Naive B cell (primary cell): ENCODE measurements at places on chromosomes 16 and 17.
A peak's percentile ranks its signal among the peaks of the same experiment; 100 is the strongest.

- DNase-seq: no peak
These were observed 1.7 kb upstream of the THRA start for GRCh38 chr17:40060887-40061608.

DNA sequence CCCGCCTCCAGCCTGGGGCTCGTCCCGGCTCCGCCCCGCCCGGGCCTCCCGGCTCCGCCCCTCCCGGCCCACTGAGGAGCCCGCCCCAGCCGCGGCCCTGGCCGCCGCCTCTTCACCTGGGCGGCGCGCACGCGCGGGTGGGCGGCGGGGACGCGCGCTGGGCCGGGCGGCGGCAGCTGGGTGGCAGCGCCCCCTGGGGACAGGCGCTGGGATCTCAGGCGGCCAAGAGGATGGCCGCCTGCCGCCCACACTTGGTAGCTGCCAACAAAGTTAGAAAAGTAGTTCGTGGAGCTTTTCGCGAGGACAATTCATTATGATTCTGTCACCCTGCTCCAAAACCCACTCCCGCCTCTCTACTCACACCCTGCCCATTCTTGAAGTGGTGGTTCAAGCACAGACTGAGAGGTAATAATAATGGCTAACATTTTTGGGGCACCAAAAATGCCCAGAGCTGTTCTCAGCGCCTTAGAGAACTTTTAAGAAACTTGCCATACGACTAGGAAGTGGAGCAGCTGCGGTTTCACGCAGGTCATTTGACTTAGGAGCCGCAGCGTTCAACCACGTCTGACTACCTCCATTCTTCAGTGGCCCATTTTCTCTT lies 340 bp upstream of the MYO1D start:
- peak; percentile 95 for DNase-seq

- DNase-seq: no peak
These were observed 14.0 kb downstream of the SOX9 start for GRCh38 chr17:72134608-72135394.

DNA sequence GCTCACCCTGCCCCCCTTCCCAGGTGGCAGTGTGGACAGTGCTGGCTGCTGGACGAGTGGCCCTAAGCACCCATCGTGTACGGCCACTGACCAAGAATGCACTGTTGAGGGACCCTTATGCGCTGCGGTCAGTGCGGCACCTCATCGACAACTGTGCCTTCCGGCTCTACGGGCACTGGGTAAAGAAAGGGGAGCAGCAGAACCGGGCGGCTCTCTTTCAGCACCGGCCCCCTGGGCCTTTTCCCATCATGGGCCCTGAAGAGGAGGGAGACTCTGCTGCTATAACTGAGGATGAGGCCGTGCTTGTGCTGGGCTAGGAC lies 5.1 kb downstream of the CFAP119 start:
- DNase-seq: no peak

- no peak for DNase-seq
These were observed 4.3 kb downstream of the ABI3 start for GRCh38 chr17:49214676-49215360.

- no peak for DNase-seq
These were observed 112.9 kb downstream of the METRNL start for GRCh38 chr17:83192161-83192788.

DNA sequence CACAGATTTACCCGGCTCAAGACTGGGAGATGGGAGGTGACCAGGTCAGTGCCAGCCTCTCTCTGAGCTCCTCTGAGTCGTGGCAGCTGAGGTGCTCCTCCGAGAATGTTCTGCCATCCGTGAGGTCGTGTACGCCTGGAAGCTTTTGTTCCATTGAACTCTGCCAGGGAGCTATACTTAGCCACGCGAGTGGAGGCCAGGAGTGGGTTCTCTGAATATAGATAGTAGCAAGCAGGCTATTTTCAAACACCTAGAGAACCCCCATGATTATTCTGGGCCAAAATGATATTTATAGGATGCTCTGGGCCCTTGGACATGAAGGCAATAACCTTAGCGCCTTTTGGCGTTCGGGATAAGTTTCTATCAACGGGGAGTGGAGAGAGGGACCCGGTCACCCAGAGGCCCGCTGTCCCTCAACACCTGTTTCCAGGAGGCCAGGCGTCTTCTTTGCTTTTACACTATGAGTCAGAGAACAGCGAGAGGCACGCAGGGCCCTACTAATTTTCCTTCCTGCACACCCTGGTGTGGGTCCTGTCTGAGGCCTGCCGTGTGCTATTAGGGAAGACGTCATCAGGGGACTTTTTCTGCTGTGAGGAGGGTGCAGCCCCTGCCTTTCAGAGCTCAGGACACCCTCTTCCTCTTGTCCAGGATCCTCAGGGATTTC lies 11.0 kb upstream of the MVD start:
- no peak for DNase-seq

- no peak for DNase-seq
These were observed 20.1 kb upstream of the C16orf95 start for GRCh38 chr16:87337262-87337771.

GRCh38 chr16:89407282-89407924 lies 83.0 kb downstream of the ANKRD11 start:
- no peak for DNase-seq

GRCh38 chr17:14436266-14436665 lies 135.4 kb downstream of the HS3ST3B1 start:
- DNase-seq: no peak

DNA sequence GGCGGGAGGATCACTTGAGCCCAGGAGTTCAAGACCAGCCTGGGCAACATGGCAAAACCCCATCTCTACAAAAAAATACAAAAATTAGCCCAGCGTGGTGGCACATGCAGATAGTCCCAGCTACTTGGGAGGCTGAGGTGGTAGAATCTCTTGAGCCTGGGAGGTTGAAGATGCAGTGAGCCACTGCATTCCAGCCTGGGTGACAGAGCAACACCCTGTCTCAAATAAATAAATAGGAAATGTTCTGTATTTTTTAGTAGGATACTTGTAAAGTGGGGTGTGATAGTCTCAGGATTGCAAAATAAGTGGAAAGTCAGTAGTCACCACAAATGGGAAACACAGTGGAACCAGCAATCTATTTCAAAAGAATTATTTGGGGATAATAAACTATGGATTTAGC lies 4.0 kb downstream of the RSPRY1 start:
- no peak for DNase-seq

GRCh38 chr16:84041881-84042280 lies 714 bp downstream of the SLC38A8 start:
- no peak for DNase-seq

DNA sequence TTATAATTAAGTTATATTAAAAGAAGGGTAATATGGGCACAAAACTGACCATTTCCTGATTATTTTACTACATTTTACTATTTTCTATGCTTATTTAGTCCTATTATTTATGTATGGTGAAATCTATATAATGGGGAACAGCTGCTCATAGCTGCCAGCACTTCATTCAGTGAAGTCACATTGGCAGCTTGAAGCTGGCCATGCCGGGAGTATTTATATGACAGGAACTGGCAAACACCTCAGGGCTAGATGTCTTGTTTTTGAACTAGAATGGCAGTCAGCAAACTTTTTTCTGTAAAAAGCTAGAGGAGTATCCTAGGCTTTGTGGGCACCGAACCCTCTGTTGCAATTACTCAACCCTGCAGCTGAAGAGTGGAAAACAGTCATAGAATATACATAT lies 104.1 kb downstream of the CDH13 start:
- DNase-seq: no peak

DNA sequence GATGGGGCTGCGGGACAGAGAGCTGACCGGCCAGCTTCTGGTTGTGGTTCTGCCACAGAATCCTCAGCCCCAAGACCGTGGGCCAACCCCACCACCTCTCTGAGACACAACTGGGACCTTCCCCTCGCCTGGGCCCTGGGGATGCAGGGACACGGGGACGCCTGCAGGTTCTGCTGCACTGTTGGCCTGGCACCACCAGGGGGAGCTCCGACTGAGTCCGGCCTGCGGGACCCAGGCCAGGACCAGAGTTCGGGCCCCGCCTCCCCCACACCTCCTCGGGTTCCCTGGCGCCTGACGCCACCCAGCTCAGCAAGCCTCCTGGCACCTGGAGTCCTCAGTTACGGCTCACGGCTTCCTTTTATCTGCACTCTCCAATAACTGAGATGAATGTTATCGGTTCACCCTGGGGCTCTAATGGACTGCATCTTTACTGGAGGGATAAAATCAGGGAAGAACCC lies 27.3 kb downstream of the TBC1D16 start:
- DNase-seq: peak; percentile 64

GRCh38 chr16:3961449-3961849 lies 80.9 kb upstream of the CREBBP start:
- DNase-seq: no peak

GRCh38 chr17:5819396-5819795 lies 235.1 kb upstream of the NLRP1 start:
- no peak for DNase-seq

DNA sequence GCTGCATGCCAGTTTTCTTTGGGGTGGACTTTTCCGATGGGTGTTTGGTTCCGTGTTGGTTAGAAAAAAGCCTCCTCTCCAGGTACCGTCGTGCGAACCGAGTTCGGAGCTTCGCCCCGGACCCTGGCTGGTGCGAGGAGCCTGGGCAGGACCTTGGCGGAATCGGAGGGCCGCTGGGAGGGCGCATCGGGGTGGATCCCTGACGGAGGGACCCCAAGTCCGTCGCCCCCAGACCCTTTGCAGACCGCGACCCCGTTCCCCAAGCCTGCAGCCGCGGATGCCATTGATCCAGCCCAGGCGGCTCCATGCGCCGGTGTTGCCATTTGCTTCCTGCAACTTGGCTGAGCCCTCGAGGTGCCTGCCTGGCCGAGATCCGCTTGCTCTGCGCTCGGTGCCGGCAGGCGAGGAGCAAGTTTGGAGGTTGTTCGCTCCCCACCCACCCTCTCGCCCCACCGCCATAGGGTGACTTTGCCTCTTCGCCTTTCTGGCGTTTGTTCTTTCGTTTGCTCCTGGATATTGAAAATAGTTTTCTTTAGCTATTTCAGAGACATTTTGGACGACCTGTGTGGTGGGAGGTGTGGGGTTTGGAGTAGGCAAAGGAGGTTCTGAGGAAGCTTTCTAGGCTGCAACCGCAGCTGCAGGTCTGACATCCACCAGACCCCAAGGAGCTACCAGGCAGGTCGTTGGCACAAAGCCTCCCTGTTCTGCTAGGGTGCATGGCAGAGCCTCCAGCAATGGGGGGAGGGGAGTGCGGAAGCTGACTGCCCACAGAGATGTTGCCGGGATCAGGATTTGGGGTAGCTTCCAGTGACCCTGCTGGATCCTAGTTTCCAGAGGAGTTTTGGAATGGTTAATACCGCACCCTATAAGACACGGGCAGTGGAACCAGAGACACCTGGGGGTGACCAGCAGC lies 58.2 kb downstream of the RAP1GAP2 start:
- DNase-seq: no peak

DNA sequence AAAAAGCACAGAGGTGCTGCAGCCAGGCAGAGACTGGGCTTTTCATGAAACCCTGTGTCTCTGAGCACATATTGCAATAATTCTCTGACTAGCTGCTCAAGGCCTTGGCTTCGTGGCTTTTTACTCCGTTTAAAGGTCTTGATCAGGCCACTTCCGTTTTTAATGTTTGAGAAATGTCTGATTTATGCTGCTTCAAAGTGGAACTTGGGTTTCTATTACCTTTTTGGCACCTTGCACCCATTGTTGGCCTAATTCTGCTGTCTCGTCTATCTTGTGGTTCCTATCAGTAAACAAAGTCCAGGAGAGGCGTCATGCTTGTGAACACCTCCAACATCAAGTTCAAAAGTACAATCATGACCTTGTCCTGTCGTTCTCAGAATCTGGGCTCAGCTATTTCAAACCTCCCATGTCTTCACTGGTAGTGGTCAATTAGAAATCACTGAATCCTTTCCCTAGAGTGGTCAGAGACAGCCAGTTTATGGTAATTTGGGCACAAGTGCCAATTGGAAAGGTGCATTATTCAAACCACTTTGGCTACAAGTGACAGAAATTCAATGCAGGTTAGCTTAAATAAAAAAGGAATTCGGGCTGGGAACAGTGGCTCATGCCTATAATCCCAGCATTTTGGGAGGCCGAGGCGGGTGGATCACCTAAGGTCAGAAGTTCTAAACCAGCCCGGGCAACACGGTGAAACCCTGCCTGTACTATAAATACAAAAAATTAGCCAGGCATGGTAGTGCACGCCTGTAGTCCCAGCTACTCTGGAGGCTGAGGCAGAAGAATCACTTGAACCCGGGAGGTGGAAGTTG lies 33.3 kb upstream of the METTL9 start:
- DNase-seq: no peak

GRCh38 chr17:7515911-7516610 lies 31.9 kb downstream of the POLR2A start:
- DNase-seq: no peak

- no peak for DNase-seq
These were observed 404.6 kb downstream of the SLC39A11 start for GRCh38 chr17:72687886-72688285.

DNA sequence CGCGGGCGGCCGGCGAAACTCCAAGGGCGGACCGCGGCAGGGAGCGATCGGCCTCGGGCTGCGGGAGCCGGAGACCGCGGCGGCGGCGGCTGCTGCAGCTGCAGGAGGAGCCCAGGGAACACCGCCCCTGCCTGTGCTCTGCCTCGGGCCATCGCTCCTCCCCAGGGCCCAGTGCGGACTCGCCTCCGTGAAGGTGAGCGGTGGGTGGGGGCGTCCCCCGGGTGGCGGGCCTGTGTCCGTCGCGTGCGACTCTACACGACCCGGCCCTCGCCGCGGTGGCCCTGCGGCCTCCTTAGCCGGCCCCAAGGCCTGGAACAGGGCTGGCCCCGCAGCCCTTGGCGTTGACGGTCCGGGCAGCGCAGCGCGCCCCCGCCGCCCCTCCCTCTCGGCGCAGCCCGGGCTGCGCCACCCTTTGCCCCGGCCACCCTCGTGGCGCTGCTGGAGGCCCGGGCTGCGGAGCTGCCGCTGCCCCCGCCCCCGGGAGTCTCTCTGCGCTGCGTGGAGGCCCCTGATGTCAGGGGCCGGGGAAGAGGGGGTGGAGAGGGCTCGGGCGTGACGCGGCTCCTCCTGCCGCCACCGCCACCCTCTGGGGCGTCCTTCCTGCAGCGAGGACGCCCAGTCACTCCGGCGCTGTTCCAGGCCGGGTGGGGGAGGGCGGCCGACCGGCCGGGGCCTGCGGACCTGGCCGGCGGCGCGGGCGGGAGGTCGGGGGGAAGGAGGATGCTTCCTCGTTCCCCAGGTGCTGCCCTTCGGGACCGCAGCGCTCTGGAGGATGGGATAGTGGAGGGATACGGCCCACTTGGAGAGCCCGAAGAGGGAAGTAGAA lies 485 bp downstream of the DYNLL2 start:
- DNase-seq: peak; percentile 71

GRCh38 chr17:3762922-3763776 lies 37.8 kb downstream of the ITGAE start:
- no peak for DNase-seq

DNA sequence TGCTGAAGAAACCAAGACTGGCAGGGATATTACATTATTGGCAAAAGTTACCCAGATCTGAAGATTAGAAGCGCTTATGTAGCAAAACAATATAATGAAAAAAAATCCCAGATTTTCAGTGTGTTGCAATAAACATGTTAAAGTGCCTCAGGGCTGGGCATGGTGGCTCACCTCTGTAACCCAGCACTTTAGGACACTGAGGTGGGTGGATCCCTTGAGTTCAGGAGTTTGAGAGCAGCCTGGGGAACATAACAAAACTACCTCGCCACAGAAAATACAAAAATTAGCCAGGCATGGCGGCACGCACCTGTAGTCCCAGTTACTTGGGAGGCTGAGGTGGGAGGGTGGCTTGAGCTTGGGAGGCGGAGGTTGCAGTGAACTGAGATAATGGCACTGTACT lies 6.8 kb downstream of the ZNF207 start:
- no peak for DNase-seq
